SJCRH30 (cell line): ENCODE measurements at places on chromosomes 13 and 19. TPM values are rescaled to one million over a fixed set of nuclear protein-coding genes. Genes with fewer than 3 reads are reported as not detected.

CYP4F11 gene
- total RNA-seq, result 0.13 TPM in 1 of 2 replicates, not detected in the other

ZNF98 gene
- not detected in 2 replicates for total RNA-seq

C19orf33 gene
- total RNA-seq, result not detected in 2 replicates

LENG1 gene
- total RNA-seq, result 5.6 and 6.8 TPM in 2 replicates

FGF9 gene
- 0.04 and 0.13 TPM in 2 replicates for total RNA-seq

FFAR1 gene
- total RNA-seq, result not detected in 2 replicates

MEDAG gene
- 52.1 and 56.1 TPM in 2 replicates for total RNA-seq

VSIG10L gene
- total RNA-seq, result 0.10 and 0.28 TPM in 2 replicates

ARL11 gene
- total RNA-seq, result 0.08 TPM in 1 of 2 replicates, not detected in the other

GRCh38 chr13:93004919-93005318 lies 221.7 kb upstream of the GPC6 start:
- H3K4me3 ChIP-seq, result no peak overlapping the region
- H3K4me1 ChIP-seq, result no peaks in the 10 kb centered on the region
- no peak overlapping the region for H3K27ac ChIP-seq
- no peaks in the 10 kb centered on the region for H3K36me3 ChIP-seq
- H3K27me3 ChIP-seq, result no peaks in the 10 kb centered on the region
- peak; percentile 26 for DNase-seq

- no peak for DNase-seq
- peaks cover 18% of the 10 kb centered on the region for H3K36me3 ChIP-seq
- no peak overlapping the region for H3K27ac ChIP-seq
- no peak overlapping the region for H3K4me3 ChIP-seq
- no peaks in the 10 kb centered on the region for H3K27me3 ChIP-seq
- no peaks in the 10 kb centered on the region for H3K4me1 ChIP-seq
Measured at GRCh38 chr13:29540334-29540733, 55.2 kb downstream of the SLC7A1 start.

DNA sequence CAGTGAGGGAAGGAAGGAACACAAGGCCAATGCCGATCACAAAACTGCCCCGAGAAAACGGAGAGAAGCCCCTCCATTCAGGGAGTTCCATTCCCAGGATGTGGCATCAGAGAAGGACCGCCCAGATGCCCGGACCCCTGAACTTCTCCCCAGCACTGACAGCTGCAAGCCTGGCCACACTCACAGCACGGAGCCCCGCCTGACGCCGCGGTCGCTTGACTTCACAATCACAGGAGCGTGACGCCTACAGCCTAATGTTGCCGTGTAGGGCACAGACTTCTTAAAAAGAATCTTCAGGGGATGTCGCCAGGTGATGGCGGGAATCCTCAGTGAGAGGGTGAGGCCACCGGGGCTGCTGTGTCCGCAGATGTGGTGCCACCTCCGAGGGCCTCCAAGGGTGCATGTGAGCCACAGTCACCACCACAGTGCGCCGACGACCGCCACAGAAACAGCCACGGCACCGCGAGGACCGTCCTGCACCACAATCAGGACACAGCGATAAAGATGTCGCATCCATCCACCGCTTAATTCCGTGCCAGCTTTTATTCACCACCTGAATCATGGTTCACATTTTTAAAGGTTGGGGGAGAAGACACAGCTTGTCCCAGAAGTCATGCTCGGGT lies 77.2 kb downstream of the SPACA7 start:
- H3K4me3 ChIP-seq, result no peak overlapping the region
- no peaks in the 10 kb centered on the region for H3K4me1 ChIP-seq
- DNase-seq, result no peak
- no peak overlapping the region for H3K27ac ChIP-seq

- H3K27me3 ChIP-seq, result no peaks in the 10 kb centered on the region
- no peaks in the 10 kb centered on the region for H3K36me3 ChIP-seq
- H3K27ac ChIP-seq, result no peak overlapping the region
- no peaks in the 10 kb centered on the region for H3K4me1 ChIP-seq
- H3K4me3 ChIP-seq, result no peak overlapping the region
Measured at GRCh38 chr13:50310734-50311133, 295.5 kb downstream of the KCNRG start.

GRCh38 chr13:42649831-42650230 lies 75.9 kb downstream of the TNFSF11 start:
- H3K4me1 ChIP-seq, result no peaks in the 10 kb centered on the region; the same call in 1 of the 2 replicates
- DNase-seq, result peak; percentile 38
- H3K27me3 ChIP-seq, result no peaks in the 10 kb centered on the region
- H3K4me3 ChIP-seq, result no peak overlapping the region
- no peak overlapping the region for H3K27ac ChIP-seq

DNA sequence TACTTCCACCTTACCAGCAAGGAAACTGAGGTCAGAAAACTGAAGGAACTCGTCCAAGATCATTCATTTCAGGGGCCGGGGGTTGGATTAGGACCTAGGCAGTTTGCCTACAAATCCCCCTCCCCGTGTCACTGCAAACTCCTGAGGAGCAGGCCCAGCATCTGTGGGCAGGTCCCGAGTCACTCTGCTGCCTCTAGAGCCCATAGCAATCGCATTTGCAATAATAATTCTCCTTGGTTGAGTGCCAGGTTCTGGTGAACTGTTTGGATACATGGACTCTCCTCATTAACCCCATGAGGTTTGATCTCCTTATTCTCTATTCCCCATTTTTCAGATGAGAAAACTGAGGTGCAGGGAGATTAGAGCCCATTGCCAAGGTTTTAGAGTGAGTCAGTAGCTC lies 903 bp downstream of the PIN1 start:
- H3K27ac ChIP-seq, result no peak overlapping the region
- peak overlapping the region; percentile 90 for H3K4me3 ChIP-seq
- no peak for DNase-seq
- no peaks in the 10 kb centered on the region for H3K4me1 ChIP-seq
- H3K27me3 ChIP-seq, result no peaks in the 10 kb centered on the region

DNA sequence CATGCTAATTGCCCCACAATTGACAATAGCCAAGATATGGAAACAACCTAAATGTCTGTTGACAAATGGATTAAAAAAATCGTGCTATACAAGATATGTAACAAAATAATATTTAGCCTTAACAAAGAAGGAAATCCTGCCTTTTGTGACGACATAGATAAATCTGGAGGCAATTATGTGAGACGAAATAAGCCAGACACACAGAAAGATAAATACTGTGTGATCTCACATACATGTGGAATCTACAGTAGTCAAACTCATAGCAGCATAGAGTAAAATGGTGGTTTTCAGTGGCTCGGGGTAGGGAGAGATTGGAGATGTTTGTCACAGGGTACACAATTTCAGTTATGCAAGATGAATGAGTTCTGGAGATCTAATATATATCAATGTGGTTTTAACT lies 895.8 kb downstream of the SLITRK6 start:
- no peaks in the 10 kb centered on the region for H3K4me1 ChIP-seq
- no peak for DNase-seq
- H3K27ac ChIP-seq, result no peak overlapping the region
- no peaks in the 10 kb centered on the region for H3K36me3 ChIP-seq
- no peak overlapping the region for H3K4me3 ChIP-seq

DNA sequence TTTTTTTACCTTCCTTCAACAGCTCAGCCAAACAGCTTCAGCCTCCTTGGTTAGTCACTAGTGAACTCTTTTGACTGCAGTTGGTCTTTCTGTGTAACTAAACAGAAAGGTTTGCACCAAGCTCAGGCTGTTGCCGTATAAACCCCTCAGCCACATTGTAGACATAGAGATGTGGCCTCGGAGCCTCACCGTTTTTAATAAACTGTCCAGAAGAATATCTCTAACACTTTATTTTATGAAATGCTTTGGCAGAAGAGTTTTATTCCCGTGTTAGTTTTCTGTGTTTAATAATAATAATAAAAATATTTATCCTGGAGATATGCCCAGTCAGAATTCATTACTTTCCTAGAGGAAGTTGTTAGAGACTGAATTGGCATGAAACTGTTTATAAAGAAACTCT lies 171.7 kb upstream of the MAB21L1 start:
- H3K4me3 ChIP-seq, result no peak overlapping the region
- no peaks in the 10 kb centered on the region for H3K27me3 ChIP-seq
- no peaks in the 10 kb centered on the region for H3K36me3 ChIP-seq
- no peak for DNase-seq
- no peaks in the 10 kb centered on the region for H3K4me1 ChIP-seq

- no peak overlapping the region for H3K27ac ChIP-seq
- no peak for DNase-seq
- H3K36me3 ChIP-seq, result no peaks in the 10 kb centered on the region
- H3K4me1 ChIP-seq, result peaks cover 6% of the 10 kb centered on the region; the same call in 1 of the 2 replicates
- H3K27me3 ChIP-seq, result no peaks in the 10 kb centered on the region
Measured at GRCh38 chr19:31596751-31597150, 247.5 kb upstream of the TSHZ3 start.

DNA sequence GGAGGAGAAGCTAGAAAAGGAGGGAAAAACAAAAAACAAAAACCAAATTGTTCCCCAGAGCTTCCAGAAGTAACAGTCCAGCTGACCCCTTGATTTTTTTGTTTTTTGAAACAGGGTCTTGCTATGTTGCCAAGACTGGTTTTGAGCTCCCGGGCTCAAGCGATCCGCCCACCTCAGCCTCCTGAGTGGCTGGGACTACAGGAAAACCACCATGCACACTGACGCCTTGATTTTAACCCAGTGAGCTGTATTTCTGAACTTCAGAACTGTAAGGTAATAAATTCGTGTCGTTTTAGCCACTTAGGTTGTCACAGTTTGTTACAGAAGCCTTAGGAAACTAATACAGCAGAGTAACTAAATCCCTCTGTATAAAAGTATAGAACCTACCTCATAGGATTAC lies 1.1 kb upstream of the NEK3 start:
- peaks cover 18% of the 10 kb centered on the region for H3K4me1 ChIP-seq
- no peak overlapping the region for H3K27ac ChIP-seq
- H3K4me3 ChIP-seq, result no peak overlapping the region
- H3K36me3 ChIP-seq, result no peaks in the 10 kb centered on the region
- no peaks in the 10 kb centered on the region for H3K27me3 ChIP-seq
- DNase-seq, result no peak

DNA sequence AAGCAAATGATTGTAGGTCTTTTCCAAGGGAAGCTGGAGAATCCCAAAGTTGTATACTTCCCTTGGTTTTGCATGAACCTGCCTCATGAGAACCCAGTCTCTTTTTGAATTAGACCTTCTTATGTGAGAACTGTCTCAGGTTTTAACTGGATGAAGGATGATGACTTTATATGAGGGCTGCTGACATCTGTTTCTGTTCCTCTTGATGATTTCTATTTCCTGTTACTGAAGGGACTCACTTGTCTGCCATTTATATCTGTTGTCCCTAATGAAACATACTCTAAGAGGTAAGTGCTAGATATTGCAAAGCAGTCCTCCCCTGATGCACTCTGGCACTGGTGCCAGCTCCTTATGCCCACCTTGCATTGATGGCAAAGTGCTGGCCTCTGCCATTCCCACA lies 33.6 kb downstream of the ERICH4 start:
- H3K36me3 ChIP-seq, result no peaks in the 10 kb centered on the region
- peaks cover 4% of the 10 kb centered on the region for H3K27me3 ChIP-seq
- no peak overlapping the region for H3K27ac ChIP-seq
- no peak overlapping the region for H3K4me3 ChIP-seq

GRCh38 chr19:48454150-48454730 lies 1.1 kb upstream of the KCNJ14 start:
- no peak overlapping the region for H3K27ac ChIP-seq
- no peak overlapping the region for H3K4me3 ChIP-seq
- peaks cover 40% of the 10 kb centered on the region for H3K36me3 ChIP-seq
- H3K27me3 ChIP-seq, result no peaks in the 10 kb centered on the region

DNA sequence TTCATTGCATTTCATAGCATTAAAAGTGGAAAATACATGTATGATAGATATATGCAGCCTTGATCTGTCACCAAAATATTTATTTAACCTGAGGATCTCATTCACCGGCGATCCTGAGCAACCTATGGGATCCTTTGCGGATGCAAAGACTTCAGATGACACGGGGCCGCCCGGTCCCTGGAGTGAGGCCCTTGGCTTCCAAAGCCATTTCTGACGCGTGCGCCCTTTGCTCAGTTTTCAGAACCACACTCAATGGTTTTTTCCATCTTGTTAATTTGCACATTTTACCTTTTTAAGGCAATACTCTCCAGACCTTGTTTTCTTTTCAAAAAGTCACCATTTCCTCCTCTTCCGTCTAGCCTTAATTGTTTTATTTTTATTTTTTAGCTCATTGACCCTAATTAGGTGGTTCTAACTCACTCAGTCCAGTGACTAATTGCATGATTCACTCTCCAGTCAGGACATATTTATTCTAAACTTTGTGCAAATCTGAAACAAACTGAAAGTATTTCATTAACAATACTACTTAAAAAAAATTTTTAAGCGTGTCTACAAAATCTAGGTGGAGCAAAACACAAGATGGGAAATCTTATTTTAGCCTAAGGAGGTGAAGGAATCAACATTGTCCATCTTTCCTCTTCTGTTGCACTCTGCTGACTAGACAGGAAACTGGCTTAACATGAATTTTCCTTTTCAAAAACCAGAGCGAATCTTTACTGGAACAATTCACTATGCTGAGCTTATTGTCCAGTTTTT lies 47.9 kb downstream of the COL4A1 start:
- H3K27me3 ChIP-seq, result no peaks in the 10 kb centered on the region
- peaks cover 4% of the 10 kb centered on the region; the same call in 1 of the 2 replicates for H3K36me3 ChIP-seq
- peaks cover 28% of the 10 kb centered on the region for H3K4me1 ChIP-seq
- no peak overlapping the region for H3K4me3 ChIP-seq

DNA sequence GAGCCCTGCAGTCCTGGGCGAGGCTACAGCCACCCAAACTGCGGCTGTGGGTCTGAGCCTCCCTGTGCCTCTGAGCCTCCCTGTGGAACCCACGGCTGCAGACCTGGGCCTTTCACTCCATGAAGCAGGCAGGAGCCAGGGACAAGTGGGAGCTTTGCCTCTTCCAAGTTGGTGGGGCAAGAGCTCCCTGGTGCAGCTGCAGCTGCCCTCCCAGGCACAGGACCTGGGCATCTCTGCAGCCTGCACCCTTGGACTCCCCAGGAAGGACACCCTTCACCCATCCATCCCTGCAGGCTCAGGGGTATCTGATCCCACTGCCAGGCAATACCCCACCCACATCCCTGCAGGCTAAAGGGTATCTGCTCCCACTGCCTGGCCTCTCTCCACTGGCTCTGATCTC lies 2.3 kb downstream of the TEX26 start:
- H3K27ac ChIP-seq, result no peak overlapping the region
- DNase-seq, result no peak
- H3K4me1 ChIP-seq, result no peaks in the 10 kb centered on the region

DNA sequence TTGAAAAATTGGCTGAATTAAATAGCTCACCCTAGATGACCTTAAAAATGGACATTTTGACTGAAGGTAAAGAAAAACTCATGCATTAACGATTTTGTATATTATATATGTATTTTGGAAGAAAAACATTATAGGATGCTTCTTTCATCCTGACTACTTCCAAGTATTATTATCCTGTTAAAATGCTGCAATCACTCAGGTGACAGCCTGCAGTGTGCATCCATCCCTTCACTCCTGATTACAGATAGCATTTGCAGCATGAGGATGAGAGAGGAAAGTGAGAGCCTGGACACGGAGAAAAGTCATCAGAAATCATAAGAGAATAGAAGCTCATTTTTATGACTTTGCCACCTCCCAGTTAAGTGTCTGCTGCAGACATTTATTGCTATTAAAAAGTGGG lies 1055.6 kb downstream of the PCDH17 start:
- H3K27ac ChIP-seq, result no peak overlapping the region
- H3K4me3 ChIP-seq, result no peak overlapping the region
- H3K27me3 ChIP-seq, result no peaks in the 10 kb centered on the region
- H3K36me3 ChIP-seq, result no peaks in the 10 kb centered on the region
- DNase-seq, result no peak

- no peak overlapping the region for H3K27ac ChIP-seq
- DNase-seq, result no peak
- no peak overlapping the region for H3K4me3 ChIP-seq
- H3K4me1 ChIP-seq, result no peaks in the 10 kb centered on the region; the same call in 1 of the 2 replicates
- H3K36me3 ChIP-seq, result peaks cover 27% of the 10 kb centered on the region
- H3K27me3 ChIP-seq, result no peaks in the 10 kb centered on the region
Measured at GRCh38 chr19:13119627-13120026, 1.6 kb downstream of the NACC1 start.

GRCh38 chr13:75812751-75813181 lies 176.6 kb downstream of the LMO7 start:
- no peak for DNase-seq
- no peak overlapping the region for H3K4me3 ChIP-seq
- no peaks in the 10 kb centered on the region for H3K27me3 ChIP-seq
- peaks cover 29% of the 10 kb centered on the region for H3K36me3 ChIP-seq
- H3K4me1 ChIP-seq, result no peaks in the 10 kb centered on the region
- no peak overlapping the region for H3K27ac ChIP-seq
